Amygdala (tissue), 56 donors: ENCODE measurements at places on chromosomes 2 and 18.

DNA sequence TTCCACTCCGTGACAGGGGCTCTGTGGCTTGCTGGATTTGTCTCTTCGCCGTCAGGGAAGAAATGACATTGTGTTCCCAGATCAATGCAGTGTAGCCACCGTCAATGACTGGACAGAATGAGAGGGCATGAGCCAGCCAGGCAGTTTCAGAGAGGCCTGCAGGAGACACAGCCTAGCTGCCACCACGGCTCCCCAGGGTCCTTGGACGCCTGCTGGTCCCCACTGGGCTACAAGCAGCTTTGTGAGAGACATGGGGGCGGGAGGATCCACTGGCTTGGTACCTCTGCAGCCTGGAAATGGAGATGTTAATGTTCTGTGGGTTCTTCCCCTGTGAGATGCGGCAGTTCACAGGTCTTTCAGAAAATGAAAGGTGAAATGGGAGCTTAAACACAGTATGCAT lies 12.1 kb upstream of the AMER3 start:
- DNase-seq: no peak

DNA sequence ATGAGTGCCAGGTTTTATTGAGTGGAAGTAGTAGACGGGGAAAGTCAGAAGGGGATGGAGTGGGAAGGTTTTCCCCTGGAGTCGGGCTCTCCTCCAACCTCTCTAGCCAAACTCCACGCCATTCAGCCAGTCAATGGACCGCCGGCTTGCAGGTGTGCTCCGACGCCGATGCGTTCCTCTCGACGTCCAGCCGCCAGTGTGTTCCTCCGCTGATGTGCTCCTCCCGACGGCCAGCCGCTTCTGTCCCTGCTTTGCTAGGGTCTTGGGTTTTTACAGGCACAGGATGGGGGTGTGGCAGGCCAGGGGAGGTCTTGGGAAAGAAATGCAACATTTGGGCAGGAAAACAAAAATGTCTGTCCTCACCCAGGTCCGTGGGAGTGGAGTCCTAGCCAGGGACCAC lies 94.3 kb upstream of the TEX51 start:
- DNase-seq: no peak

GRCh38 chr2:240386326-240386725 lies 49.1 kb upstream of the GPC1 start:
- DNase-seq: no peak

- DNase-seq: no peak
Observed at GRCh38 chr2:43127208-43127940, 99.0 kb downstream of the ZFP36L2 start.

- DNase-seq: no peak
Observed at GRCh38 chr2:213740453-213740852, 456.2 kb downstream of the SPAG16 start.

GRCh38 chr2:159595410-159596046 lies 20.8 kb downstream of the BAZ2B start:
- no peak for DNase-seq
